ENCODE measurements at places on chromosomes 5 and 9. TPM values are rescaled to one million over a fixed set of nuclear protein-coding genes. Genes with fewer than 3 reads are reported as not detected.

DNA sequence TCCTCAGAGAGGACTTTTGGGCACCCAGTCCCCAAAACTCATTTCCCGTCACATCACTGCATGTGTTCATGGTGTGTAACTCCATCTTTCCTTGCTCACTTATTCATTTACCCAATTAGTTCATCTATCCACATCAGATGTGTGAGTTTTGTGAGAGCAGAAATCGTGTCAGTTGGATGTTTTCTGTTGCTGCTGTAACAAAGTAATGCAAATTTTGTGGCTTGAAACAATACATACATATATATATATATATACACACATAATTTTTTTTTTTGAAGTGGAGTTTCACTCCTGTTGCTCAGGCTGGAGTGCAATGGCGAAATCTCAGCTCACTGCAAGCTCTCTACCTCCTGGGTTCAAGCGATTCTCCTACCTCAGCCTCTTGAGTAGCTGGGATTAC is 70.5 kb upstream of the BOD1 start:
- DNase-seq, result no peak

GRCh38 chr5:14064841-14065240 is 78.3 kb upstream of the TRIO start:
- no peak for DNase-seq

DNA sequence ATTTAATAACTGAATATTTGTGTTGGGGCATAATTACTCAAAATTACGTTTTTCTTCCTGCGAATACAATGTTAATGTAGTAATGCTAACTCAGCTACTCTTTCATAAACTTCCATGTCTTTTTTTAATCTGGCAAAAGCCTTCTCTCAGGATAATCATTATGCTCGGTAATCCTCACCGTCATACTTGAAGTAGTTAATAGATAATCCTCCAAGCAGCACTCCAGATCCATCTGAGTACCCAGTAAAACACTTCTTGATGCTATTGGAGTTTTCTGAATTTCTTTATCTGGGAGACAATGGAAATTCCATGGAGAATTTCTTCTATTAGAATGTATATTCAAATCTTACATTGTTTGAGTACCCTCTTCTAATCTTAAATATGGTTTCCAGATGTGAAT is 34.3 kb downstream of the PARP8 start:
- no peak for DNase-seq

DNA sequence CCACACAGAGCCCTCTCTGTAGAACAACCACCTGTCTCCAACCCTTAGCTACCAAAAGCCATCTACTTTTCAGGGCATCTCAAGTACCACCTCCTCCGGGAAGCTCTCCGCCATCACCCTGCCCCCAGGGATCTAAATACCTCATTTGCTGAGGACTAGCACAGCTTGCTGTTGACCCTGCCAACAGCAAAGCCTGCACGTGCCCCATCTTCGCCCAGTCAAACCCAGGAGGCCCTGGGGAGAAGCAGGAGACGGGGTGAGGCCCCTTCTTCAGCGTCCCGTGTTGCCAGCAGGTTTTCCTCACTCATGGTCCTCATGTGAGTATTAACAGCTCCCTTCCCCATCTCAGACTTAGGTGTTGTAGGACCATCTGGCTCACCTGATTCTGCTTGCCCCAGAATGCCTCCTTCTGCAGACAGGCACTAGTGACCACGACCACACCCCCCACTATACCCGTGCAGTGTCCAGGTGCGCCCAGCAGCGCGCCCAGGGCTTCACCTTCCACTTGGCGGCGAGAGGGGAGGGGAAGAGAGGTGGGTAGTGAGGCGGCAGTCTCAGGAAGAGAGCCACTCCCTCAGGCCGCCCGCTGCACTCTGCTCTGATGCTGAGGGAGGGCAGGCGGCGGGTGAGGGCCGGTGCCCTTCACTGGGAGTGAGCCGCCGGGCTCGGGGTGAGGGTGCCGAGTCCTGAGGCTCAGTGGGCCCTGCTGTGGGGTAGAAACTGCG is 11.1 kb downstream of the VAV2 start:
- no peak for DNase-seq

DNA sequence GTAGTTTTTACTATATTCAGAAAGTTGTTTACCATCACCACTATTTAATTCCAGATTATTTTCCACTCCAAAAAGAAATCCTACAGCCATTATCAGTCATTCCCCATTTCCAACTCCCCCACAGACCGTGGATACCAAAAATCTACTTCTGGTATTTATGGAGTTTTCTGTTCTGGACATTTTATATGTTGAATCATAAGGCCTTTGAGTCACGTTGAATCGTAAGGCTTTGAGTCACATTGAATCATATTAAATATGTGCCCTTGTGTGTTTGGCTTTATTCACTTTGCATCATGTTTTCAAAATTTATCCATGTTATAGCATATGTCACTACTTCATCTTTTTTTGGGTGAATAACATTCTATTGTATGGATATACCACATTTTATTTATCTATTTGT is 454.1 kb upstream of the NUDT12 start:
- DNase-seq, result no peak

- DNase-seq, result no peak
Observed at GRCh38 chr9:128546504-128546903, 5.9 kb upstream of the SPTAN1 start.

DNA sequence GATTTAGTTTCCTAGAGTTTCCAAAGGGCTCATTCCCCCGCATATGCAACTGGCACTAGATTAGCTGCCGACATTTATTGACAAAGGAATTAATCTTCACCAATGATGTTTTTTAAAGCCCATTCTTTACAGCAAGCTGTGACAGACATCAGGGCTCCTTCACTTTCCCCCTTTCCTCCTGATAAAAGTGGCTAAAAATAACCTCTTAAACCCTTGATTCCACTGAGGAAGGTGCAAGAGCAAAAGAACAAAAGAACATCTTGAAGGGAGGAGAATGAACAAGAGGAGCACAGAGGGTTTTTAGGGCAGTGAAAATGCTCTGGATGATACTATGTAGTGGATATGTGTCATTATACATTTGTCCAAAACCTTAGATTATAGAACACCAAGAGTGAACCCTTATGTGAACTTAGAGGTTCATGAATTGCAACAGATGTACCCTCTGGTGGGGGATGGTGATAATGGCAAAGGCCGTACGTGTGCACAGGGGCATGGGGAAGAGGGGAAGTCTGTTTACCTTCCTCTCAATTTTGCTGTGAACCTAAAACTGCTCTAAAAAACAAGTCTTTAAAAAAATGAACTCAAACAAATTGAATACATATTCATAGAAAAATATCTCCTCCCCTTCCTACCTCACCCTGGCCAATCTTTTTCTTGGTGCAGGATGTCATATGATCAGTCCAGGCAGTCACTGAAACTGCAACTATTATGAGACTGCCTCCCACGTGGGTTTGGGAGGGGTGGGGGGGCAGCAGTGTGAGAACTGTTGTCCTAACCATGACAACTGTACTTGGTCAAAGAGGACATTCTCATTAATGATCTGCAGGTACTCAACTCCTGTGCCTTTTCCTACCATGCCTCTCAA is 83.0 kb downstream of the MARCHF3 start:
- no peak for DNase-seq

- no peak for DNase-seq
Observed at GRCh38 chr5:160918386-160918785, 66.4 kb upstream of the ATP10B start.

DNA sequence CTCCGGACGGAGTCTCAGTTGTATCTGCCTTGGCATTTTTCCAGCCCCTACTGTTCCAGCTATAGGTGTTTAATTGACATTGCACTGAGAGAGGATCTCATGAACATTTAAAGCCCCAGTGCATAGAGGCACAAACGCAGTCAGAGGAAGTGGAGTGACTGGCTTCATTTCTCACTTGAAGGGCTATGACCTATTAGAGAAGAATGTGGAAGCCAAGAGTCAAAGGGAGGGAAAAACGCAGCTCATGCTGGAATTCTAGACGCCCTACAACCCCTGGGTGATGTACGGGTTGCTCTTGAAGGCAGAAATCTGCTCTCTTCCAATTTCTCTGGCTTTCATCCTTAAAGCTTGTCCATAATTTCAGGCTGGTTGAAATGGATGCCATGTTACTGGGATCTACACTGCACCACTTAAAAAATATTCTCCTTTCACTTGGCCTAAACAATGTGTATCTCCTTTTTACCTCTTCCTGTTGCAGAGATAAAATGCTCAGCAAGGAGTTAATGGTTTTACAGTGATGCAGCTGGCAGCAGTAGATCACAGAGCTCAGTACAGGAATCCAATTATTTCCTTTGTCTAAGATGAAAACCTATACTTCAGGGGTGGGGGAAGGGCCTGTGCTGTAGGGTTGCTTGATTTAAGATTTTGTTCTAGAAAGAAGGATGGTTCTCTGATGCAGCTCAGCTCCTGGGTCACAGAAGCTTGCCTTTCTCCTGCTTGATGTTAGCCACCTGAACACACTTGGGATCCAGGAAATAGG is 61.8 kb upstream of the MAMDC2 start:
- DNase-seq, result no peak

DNA sequence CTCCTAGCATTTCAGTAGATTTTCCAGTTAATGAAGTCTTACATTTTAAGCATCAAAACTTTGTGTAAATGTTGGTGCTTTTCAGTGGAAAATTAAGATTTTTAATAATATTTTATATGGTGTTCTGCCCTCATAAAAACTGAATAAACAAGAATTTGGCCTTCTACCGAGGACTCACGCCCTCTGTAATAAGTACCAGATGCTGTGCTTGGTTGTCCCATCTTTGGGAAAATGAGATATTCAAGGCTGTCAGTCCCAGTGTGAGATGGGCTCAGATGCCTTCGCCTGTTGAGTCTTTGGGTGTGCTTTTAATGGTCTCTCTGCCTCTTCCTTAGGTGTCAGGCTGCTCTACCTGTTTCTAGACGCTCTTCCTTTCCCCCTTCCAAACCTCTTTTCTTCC is 28.7 kb downstream of the GALNT12 start:
- DNase-seq, result no peak

GRCh38 chr9:110213413-110214044 is 5.6 kb upstream of the C9orf152 start:
- no peak for DNase-seq

DNA sequence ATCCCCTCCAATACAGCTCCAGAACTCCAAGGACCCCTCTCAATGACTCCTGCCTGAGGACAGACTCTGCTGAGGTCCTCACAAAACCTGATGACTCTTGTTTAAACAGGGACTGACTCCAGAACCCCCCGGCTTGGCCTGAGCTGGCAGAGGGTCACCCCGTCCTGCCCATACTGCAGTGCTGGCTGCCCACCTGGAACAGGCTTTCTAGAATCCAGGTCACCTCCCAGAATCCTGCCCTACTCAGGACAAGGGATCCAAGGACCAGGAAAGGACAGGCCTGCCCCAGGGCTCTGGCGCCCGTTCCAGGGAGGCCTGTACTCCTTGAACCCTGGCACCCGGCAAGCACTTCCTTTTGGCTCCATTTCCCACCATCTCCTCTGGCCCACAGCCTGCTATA is 22.2 kb downstream of the RALGDS start:
- no peak for DNase-seq

GRCh38 chr5:59062986-59063683 is 480.3 kb downstream of the RAB3C start:
- no peak for DNase-seq

DNA sequence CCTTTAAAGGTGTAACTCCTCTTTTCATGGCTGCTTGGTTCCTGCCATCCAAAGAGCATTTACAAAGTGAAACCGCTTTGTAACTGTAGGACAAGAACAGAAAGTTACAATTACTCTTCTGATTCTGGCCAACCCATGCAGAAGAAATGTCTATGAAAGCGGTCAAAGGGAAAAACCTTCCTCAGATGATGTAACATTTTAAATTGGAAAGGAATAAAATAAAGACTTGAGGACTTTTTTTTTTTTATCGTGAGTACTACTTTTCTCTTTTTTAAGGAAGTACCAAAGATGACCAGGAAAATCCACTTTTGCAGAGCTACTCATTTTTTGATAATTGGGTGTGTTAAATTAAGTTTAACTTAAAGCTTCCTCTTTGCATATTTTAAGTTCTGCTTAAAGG is 13.0 kb upstream of the C9orf72 start:
- DNase-seq, result no peak

GRCh38 chr5:15266229-15266628 is 233.8 kb upstream of the FBXL7 start:
- DNase-seq, result no peak

DNA sequence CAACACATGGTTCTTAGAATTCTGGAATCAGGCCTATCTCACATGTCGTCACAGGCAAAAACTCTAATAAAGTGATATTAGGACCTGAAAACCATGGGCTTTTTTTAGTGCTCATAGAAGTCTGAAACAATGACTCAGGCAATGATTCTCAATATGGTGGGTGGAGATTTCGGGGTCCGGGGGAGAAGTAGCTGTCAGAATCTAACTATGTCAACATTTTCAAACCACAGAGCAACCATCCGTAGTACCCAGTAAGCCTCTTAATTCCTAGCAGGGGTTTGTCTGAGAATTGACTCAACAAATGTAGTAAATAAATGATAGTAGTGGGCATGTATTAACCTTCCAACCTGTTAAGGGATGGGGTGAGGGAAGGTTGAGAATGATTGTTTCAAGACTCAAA is 2.6 kb downstream of the AMACR start:
- DNase-seq, result no peak

- no peak for DNase-seq
Observed at GRCh38 chr9:128026255-128026772, 40.8 kb downstream of the NAIF1 start.

- DNase-seq, result no peak
Observed at GRCh38 chr5:20556115-20556763, 568.2 kb upstream of the CDH18 start.

- no peak for DNase-seq
Observed at GRCh38 chr5:158275511-158275910, 416.6 kb upstream of the CLINT1 start.

DNA sequence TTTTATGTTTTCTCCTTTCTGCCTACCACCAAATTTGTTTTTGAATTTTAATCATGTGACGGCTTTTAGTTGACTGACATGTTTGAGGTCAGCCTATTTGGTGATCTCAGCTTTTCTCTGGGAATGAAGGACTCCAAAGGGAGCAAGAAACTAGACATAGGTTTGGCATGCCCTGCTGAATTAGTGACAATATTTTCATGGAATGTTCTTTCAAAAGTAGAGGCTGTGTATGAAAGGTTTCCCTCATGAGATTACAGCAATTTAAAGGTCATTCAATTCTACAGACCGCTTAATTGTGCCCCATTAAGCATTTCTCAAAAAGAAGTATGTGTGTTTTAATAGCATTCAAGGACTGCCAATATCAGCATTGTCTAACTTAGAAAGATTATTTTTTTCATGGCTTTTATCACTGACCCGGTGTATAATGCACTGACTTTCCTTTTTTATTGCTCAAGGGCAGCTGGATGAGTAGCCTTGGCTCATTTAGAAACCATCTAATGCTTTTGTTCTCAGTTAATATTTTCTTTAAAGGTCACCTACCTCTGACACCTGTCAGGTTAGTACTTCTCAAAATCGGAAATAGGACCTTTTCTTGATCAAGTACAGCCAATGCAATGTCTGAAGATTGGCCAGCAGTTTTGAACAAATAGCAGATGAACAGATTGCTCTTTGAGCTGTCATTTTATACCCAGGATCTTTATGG is 8.1 kb upstream of the MLLT3 start:
- DNase-seq, result no peak

Gene SLC46A2
- not detected for total RNA-seq

Gene FOXI1
- total RNA-seq, result not detected

Gene HTR4
- total RNA-seq, result 0.24 TPM

Gene C8G
- 7.9 TPM for total RNA-seq

Gene PCDHGB5
- total RNA-seq, result 4.3 TPM
